Stimulated activated CD4-positive, alpha-beta T cell treated with anti-CD3 and anti-CD28 coated beads, TNF-alpha, amount 100 ng/mL, for 1 hour (primary cell): ENCODE measurements at places on chromosomes 5 and 9.

- no peak for DNase-seq
Measured at GRCh38 chr5:72292411-72292810, 27.6 kb downstream of the MRPS27 start.

GRCh38 chr9:119020284-119020683 lies 349.0 kb downstream of the BRINP1 start:
- DNase-seq, result no peak

GRCh38 chr9:134320868-134321471 lies 5.3 kb upstream of the RXRA start:
- DNase-seq, result no peak

DNA sequence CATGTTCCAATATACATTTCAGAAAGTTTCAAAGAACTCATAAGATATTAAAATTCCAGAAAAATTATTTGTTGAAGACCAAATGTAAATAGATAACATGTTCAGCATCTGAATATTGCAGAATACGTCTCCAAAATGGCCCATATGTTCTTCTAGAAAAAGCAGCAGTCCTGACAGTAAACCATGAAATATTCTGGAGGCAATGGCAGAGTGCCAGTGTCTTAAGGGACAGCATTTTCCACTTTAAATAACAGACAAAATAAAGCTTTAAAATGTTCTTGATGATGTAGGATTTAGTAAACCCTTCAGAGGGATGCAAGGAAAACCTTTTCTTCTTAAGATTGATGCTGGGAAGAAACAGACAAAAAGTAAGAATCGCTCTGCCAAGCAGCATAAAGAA lies 721.0 kb downstream of the NR2F1-AS1 start:
- no peak for DNase-seq

- DNase-seq, result no peak
Measured at GRCh38 chr9:80156756-80157472, 585.1 kb downstream of the TLE4 start.

GRCh38 chr5:129670957-129671500 lies 76.9 kb upstream of the MINAR2 start:
- no peak for DNase-seq

DNA sequence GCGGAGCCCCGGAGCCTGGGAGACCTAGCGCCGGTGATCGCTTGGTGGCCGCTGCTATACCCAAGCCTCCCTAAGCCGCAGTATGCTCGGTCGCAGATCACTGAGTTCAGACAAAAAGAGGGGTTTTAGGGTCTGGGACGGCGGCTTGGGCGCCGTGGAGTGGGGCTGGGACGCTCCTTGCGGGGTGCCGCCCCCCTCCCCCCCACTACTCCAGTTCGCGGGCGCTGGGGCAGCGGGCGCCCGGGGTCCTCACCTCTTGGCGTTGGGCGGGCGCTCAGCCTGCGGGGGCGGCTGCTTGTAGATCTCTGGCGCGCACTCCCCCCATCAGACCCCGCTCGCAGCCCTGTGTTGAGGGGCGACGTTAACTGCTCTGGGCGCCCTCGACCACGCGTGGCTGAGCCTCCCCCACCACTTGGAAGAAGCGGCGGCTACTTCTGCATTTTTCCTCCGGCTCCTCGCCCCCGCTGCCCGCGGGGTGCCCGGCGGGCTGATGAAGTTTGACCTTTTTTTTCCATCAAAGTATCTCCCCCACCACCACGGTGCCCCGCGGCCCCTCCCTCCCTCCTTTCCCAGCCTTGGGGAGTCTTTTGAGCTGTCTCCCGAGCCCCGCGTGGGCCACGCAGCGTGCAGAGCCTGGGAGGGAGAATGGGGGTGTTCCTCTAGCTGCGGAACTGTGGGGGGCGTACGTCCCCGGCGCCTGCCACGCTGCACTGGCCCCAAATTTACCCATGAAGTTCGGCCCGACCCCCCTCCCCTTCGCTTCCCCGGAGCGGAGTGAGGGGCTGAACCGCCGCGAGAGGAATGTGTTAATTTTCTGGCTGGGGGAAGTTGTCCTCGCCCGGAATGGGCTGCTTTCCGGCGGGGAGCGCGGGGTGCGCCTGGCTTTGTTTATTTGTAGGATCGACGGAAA lies 1.2 kb downstream of the CXXC5 start:
- no peak for DNase-seq

GRCh38 chr5:54176066-54176830 lies 134.1 kb downstream of the ARL15 start:
- no peak for DNase-seq

DNA sequence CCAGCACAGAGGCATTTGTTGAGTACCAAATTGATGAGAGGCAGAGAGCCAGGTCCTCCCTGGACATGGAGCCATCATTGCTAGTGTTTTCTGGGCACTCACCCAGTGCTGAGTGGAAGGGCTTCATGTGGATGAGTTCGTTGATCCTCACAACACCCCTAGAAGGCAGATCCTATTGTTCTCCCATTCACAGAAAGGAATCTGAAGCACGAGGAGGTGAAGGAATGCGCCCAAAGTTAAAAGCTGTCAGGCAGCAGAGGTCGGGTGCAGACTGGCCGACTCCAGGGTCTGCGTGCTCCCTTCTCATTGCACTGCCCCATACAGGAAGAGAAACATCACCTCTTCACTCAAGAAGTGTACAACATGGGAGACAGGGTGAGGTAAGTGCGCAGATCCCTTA lies 153.5 kb upstream of the TNPO1 start:
- no peak for DNase-seq

GRCh38 chr9:83932851-83933250 lies 11.6 kb upstream of the KIF27 start:
- DNase-seq, result no peak

DNA sequence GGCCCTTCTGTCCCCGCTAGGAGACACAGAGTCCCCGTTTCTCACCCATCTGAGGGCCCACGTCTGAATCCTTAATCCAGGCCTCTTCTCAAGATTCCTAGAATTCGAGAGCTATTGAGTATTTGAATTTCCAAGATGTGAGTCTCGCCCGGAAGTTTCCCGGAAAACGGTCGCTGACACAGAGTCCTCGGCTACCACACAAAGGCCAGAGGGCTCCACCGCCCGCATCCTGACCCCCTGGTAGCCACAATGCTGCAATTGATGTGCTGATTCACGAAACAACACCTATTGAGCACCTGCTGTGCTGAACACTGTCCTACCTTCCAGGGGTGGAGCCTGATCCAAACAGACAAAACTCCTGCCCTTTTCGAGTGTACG lies 670 bp upstream of the FBP1 start:
- no peak for DNase-seq

- no peak for DNase-seq
Measured at GRCh38 chr5:96905864-96906263, 29.6 kb downstream of the ERAP2 start.

- no peak for DNase-seq
Measured at GRCh38 chr5:162052676-162053075, 14.9 kb upstream of the GABRG2 start.

DNA sequence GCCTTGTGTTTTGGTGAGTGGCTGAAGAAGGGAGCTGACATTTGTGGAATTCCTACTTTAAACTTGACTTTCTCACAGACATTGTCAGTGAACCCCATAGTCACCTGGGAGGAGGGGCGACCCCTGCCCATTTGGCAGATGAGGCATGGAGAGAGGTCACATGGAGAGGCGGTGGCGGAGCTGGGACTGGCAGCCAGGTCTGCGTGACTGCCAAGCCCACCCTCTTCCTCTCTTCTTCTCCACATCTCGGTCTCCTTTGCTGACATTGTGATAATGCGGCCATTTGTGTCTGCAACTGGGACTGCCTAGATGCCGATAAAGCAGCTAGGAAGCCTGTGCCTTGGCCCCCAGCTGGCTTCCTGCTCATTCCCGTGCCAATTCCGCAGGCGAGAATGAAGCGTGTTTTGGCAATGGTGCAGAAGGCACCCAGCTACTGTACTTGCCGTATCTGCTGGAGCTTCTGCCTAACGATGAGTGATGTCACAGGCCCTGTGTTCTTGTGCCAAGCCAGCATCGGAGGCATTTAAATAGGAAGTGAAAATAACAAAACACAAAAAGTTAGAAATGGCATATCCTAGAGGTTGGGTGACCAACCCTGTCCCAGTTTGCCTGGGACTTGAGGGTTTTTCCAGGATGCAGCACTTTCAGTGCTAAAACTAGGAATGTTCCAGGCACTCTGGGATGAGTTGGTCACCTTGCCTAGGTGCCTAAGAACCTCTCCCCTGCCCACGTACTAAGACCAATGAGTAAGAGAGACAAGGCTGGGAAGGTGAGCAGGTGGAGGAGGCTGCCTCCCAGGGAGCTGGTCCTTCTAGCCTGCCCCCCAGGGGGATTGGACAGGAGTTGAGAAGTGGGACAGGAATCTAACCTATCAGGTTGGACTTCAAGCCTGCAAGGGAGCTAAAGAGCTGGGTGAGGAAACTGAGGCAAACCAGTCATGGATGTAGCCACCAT lies 23.6 kb downstream of the OLFML2A start:
- DNase-seq, result no peak

- DNase-seq, result no peak
Measured at GRCh38 chr5:25190521-25191000, 545.8 kb upstream of the CDH10 start.

DNA sequence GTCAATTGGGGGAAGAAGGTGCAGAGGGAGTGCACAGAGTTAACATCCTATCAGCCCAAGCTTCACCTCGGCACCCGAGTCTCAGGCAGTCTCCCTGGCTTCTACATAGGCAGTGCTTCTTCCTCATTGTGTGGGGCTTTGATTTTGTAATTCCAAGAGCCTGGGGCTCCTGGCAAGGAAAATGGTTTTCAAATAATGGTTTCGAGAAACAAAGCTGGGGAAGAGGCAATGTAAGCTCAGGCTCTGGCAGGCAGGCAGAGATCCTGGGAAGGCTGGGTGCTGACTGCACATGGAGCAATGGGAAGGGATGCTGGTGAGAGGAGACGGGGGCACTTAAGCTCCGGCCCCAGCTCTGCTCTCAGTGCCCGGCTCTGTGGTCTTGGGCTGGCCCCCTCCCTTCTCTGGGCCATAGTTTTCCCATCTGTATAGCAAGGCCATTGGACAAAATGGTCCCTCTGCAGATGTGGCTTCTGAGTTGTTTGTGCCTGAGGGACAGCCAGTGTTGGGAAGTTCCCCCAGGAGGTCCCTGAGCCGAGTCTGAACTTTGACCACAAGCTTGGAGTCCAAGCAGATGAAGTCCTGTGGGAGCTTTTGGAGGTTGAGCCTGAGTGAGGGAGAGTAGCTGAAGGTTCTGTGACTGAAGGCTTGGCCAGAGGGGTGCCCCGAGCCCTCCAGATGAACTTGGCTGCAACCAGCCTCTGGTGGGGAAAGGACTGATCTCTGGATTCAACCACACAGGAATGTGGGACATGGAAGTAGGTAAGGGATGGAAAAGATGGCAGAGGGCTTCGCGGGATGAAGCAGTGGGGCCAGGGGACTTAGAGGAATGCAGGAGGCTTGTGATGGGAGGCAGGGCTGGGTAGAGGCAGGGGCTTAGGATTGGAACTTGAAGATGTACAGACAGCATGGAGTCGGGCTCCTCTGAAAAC lies 28.5 kb upstream of the IL17B start:
- DNase-seq, result no peak

- no peak for DNase-seq
Measured at GRCh38 chr5:160327818-160328217, 15.5 kb upstream of the CCNJL start.

- DNase-seq, result no peak
Measured at GRCh38 chr9:68500457-68501381, 40.0 kb downstream of the TMEM252 start.

DNA sequence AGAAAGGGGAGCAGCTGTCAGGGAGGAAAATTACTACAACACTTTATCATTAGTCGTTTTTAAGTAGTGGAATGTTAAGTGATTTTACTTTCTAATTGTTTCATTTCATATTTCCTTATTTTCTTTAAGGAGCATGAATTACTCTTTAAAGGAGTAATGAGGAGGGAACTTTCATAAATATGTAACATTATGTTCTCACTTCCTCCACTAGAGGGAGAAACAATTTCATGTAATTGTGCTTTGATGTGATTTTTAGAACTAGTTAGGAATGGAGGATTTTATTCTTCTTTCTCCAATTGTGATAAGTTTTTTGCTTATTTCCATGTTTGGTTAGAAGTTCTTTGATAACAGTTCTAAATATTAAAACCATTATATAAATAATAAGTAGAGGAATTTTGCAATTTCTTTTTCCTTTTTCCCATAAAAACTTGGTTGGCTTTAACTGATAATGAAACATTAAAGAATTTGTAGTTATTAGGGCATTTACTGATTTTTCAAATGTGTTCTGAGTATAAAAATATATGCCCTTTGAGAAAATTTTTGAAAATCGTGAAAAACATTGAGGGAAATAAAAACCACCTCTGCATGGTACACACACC lies 25.6 kb downstream of the CEP78 start:
- DNase-seq, result no peak

DNA sequence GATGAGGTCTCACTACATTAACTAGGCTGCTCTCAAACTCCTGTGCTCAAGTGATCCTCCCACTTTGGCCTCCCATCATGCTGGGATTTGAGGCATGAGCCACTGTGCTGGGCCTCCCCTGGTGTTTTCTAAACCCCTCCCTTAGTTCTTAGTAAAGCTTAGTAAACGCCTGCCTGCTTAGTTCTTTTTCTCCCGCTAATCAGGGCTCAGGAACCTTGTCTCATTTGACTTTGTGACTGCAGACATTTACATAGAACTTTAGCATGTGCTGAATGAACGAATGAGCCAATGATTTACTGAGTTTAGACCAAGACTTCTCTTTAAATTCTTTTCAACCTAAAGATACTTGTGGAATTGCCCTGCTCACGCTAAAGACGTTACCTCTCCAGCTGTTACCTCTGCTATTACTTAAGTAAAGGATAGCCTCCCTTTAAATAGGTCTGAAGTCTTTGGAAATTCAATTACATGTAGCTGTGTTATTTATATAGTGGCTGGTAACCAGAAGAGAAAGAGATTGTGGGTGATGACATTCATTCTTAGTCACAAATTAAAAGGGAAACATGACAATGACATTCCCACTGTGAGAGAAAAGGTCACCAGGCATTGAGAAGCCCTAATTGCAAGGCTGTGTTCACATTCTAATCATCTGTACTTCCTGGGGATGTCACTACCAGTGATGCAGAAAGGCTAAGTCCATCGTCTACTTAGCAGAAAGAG lies 18.6 kb upstream of the SUSD1 start:
- no peak for DNase-seq

GRCh38 chr9:36037549-36038122 lies 923 bp downstream of the RECK start:
- DNase-seq, result no peak

- no peak for DNase-seq
Measured at GRCh38 chr9:128102861-128103588, 24.5 kb downstream of the PTGES2 start.

DNA sequence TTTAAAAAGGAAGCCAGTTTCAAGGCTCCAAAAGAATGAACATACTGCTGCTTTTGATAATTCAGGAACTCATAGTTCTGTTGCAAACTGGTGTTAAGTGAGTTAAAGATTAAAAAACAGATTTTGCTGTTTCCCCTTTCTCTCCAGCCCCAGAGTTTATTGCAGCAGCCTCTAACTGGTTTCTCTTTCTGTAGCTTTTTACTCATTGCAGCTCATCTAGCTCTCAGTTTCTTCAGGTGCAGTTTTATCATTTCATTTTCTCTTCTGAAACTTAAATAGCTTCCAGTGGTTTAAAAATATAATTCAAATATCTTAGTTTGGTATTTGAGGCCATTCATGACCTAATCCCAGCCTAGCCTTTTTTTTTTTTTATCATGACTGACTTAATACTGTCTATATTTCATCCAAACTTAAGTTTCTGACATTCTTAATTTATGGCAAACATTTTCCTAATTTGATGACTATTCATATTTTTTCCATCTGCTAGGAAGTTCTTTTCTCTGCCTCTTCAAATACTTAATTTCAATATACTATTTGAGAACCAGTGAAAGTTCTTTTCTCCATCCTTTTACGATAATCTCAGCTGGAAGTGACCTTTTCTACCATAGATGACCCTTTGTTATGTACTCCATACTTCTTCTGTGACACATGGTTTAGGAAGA lies 252.7 kb upstream of the GRIA1 start:
- DNase-seq, result no peak

- DNase-seq, result no peak
Measured at GRCh38 chr5:143262393-143263174, 140.9 kb downstream of the NR3C1 start.
